ENCODE measurements at places on chromosomes 7 and 10.

DNA sequence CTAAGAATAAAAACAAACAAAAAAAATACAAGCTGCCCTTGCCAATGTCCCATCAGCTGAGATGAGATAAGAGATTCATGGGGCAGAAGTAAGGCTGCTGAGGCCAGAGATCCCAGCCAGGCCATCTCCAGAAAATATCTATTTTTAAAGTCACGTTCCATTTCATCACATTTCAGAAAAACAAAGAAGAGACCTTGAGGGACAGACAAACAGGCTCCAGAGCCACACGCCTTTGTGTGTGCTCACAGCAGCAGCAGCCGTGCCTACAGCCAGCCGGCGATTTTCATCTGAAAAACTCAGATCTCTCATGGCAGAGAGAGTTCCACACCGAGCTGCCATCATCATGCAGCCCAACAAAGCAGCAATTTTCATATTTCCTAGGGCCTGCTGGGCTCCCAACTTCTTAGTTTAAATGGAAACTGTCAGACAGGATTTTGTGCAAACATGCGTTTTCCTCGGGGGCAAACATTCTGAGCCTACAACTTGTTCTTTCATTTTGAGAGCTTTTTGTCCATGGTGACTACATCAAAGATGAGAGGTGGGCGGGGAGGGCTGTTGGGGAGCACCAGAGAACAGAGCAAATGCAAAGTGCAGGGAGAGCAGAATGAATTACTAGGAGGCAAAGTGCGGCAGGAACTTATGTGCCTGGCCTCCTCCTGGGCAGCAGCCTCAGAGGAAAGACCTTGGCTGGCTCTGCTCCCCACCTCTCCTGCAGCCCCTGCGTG, 38.8 kb downstream of the DLG5 start:
- DNase-seq: no peak

- DNase-seq: no peak
These were observed 189.1 kb downstream of the DGKI start for GRCh38 chr7:137657476-137658189.

DNA sequence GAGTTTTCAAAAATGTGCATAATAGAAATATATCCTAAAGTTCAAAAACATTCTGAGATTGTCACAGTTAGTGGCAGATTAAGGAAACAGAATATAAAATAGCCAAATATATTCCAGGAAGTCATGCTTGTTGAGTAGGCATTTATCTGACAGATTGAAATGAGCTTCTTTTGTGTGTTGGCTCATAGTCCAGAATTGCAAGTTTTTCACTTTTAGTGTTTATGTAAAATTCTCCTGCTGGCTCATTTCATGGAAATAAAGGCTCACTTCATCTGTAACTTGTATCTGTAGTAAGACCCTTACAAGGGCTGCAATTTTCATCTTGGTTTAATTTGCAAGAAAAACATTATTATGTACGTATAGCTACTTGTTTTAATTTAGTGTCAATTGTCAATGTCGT, 93.5 kb downstream of the MCU start:
- DNase-seq: no peak

DNA sequence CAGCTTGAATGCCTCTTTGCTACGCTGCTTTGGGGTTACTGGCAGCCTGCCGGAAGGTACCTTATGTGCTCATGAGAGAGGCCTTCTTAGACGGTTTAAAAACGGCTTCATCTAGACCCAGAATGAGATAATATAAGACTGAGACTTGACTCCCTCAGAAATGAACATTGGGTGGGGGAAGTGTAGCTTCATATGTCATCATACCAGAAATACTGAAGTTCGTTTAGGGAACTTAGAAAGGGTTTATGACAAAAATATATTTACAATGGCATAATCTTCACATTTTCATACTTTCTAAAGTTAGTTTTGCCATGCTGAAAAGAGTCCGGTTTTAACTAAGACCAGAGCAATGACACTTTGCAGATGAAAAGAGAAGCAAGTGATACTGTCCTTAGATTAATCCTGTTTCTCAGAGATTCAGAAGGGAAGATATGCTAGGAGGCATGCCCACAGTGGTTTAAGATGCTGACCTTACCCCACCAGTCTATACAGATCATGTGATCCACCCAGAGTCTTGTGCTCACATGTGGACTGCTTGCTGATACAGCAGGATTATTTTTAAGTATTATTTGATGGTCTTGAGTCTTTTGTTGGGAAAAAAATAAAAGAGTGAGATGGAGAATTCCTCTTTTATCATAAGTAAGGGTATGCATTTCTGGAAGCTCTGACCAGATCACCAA, 40.8 kb upstream of the HGF start:
- DNase-seq: no peak

DNA sequence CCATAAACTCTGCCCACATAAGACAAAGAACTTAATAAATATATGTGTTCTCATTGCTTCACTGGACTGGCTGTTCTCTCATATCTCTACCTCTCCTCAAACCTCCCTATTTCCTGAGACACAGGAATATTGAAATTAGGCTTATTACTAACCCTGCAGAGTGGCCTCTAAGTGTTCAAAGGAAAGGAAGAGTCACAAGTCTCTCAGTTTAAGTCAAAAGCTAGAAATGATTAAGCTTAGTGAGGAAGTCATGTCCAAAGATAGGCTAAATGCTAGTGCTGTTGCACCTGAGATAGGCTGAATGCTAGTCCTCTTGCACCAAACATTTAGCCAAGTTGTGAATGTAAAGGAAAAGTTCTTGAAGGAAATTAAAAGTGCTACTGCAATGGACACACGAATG, 41.1 kb downstream of the GNAI1 start:
- DNase-seq: no peak

GRCh38 chr7:50353201-50353600, 48.7 kb downstream of the IKZF1 start:
- DNase-seq: no peak

DNA sequence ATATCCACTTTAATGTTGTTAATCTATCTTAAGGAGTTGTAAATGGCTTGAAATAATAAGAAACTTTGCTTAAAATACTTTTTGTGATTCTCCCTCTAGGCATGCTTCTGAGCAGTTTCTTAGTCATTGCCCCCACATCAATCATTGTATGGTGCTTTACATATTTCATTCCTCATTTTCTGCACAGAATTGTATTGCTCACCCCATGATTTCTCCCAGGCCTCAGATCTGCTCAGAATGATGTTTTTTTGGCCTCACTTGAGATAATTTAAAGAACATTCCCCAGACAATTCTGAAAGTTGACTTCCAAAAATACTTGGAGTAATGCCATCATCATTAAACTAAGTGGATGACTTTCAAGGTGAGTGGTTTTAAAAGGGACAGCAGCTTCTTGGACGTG, 82.1 kb upstream of the PRPS1L1 start:
- no peak for DNase-seq

GRCh38 chr7:51014811-51015210, 232.1 kb upstream of the GRB10 start:
- no peak for DNase-seq

- no peak for DNase-seq
These were observed 325.9 kb upstream of the PODXL start for GRCh38 chr7:131882321-131882720.

GRCh38 chr10:60339757-60340156, 49.9 kb downstream of the ANK3 start:
- DNase-seq: no peak

DNA sequence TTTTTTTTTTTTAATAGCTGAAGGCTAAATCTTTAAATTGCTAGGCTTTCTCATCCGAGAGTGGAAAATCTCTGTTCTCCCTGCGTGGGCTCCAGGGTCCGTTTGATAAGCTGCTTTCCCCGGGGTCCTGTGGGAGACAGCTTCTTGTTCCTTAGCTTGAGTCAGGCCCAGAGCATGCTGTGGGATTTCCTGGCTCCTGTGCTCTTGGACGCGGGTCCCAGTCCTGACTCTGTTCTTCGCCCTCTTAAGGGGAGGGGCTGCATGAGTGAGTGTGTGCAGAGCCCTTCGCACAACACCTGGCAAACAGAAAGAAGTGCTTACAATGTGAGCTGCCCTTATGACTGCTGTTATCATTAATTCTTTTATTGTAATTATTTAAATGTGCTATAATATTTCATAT, 133.5 kb downstream of the TACC2 start:
- no peak for DNase-seq

GRCh38 chr10:125076121-125076825, 84.1 kb downstream of the CTBP2 start:
- DNase-seq: no peak
